K562 (cell line): ENCODE measurements at places on chromosomes 2 and 18.
A peak's percentile ranks its signal among the peaks of the same experiment; 100 is the strongest.

DNA sequence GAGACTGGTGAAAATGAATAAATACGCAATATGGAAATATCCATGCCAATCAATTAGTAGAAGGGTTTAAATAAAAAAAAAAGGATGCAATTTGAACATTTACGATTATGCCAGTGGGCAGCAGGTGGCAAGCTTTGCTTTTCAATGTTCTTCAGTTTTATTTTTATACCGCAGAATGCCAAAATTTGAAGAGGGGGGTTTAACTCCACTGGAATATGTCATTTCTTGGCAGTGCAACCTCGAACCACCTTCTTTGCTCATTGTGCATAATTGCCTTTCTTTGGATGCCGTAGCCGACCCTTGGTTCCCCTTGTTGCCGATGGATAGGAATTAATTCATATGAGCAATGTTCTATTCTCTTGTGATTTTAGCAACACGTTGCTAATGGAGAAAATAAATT is 88.0 kb downstream of the LTBP1 start:
- H3K36me3 ChIP-seq: no peaks in the 10 kb centered on the region
- H3K27ac ChIP-seq: no peak overlapping the region
- no peaks in the 10 kb centered on the region for H3K27me3 ChIP-seq
- no peak for DNase-seq

GRCh38 chr2:62704654-62705006 is 883 bp upstream of the EHBP1 start:
- peak overlapping the region; percentile 57 for H3K4me3 ChIP-seq
- no peak for DNase-seq
- H3K27ac ChIP-seq: peak overlapping the region; percentile 69

- H3K27me3 ChIP-seq: no peaks in the 10 kb centered on the region
- DNase-seq: no peak
- H3K4me3 ChIP-seq: no peak overlapping the region
- H3K27ac ChIP-seq: no peak overlapping the region
These were observed 1626.3 kb upstream of the CELF4 start for GRCh38 chr18:39191931-39192330.

- no peaks in the 10 kb centered on the region for H3K27me3 ChIP-seq
- no peak overlapping the region for H3K4me3 ChIP-seq
- no peak overlapping the region for H3K27ac ChIP-seq
- no peak for DNase-seq
- no peaks in the 10 kb centered on the region for H3K36me3 ChIP-seq
These were observed 146.3 kb downstream of the GCA start for GRCh38 chr2:162490052-162490717.

DNA sequence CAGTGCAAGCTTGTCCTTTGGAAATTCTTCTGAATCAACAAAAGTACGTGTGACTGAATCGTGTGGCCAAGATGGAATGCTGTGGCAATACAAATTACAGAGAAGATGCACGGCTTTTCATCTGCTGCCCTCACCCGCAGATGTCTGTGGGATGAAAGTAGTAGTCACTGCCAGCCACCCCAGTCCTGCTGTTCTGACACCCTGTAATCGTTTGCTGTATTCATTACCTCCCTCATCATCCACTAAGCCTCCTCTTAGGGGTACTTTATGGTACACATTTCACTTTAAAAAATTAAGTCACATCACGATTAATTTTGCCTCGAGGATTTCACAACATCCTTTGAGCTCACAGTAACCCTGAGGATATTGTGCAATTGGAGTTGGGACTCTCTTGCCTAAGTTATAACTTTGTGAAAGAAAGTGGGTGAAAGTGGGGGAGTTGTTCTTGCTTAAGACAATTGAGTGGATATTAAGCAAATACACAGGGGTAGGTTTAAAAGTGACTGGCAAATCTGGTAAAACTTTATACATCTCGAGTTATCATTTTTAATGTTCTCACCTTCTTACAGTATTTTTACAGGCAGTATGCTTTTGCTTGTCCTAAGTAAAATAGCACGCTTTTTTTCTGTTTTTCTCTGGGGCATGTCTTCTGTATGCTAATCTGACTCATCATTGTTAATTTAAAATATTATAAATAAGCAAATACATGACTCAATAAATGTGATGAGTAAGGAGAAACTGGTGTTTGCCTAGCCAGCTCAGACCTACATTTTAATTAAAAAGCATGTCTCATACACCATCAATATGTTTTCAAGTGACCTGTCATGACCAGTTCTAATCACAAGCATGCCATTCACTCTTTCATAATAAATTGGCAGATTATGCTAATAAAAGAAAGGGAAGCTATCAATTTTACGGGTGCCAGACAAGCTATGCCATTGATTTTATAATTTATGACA is 680.9 kb downstream of the IRS1 start:
- H3K4me1 ChIP-seq: no peaks in the 10 kb centered on the region
- H3K4me3 ChIP-seq: no peak overlapping the region
- H3K36me3 ChIP-seq: no peaks in the 10 kb centered on the region
- no peaks in the 10 kb centered on the region for H3K27me3 ChIP-seq
- DNase-seq: no peak

GRCh38 chr18:48139431-48140347 is 209.2 kb upstream of the SMAD2 start:
- peaks cover 23% of the 10 kb centered on the region for H3K27me3 ChIP-seq
- H3K27ac ChIP-seq: no peak overlapping the region
- H3K4me3 ChIP-seq: no peak overlapping the region
- no peak for DNase-seq
- no peaks in the 10 kb centered on the region for H3K4me1 ChIP-seq
- no peaks in the 10 kb centered on the region for H3K36me3 ChIP-seq

DNA sequence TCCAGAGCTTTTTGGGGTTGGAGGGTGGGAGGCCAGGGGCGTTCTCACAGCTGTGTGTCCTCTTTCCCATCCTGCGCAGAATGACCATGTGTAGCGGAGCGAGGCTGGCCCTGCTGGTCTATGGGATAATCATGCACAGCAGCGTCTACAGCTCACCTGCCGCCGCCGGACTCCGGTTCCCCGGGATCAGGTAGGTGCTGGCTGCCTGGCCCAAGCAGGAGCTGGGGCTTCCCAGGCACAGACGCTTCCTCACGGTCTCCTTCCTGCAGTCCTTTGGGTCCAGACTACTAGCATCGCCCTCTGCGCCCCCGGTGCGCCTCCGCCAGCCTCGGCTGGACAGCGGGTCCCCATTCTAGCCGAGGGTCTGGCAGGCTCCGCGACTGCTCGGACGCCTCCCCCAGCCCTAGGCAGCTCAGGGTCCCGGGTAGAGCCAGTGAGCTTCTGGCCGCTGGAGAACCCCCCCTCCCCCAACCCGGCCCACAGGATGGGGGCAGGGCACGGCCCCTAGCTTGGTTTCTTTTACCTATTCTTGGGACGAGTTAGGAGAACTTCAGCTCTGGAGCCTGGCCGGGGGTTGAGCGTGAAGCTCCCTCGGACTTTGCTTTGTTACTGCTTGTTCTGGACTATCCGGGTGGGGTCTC is 756 bp downstream of the ADCYAP1 start:
- H3K27ac ChIP-seq: no peak overlapping the region
- H3K4me3 ChIP-seq: no peak overlapping the region
- peaks cover 52% of the 10 kb centered on the region; the same call in 2 of the 3 replicates for H3K27me3 ChIP-seq
- H3K4me1 ChIP-seq: peaks cover 44% of the 10 kb centered on the region

DNA sequence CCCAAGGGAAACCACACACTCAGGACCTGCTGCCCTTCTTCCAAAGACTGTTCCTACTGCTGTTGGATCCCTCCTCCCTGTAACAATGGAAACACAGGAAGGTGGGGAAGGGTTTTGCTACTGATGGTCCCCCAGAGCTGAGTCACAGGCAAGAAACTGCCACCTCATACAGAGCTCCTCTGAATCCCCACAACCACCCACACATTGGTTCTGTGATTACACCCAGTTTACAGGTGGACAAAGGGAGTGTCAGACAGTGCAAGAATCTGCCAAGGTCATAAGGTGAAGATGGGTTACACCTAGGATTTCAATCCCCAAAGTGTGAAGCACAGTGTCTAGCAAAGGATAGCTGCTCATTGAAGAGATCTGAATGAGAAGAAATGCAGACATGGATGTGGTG is 141.7 kb upstream of the LMAN1 start:
- H3K36me3 ChIP-seq: no peaks in the 10 kb centered on the region
- peaks cover 14% of the 10 kb centered on the region for H3K27me3 ChIP-seq
- no peak overlapping the region for H3K27ac ChIP-seq
- no peak overlapping the region for H3K4me3 ChIP-seq

GRCh38 chr2:11629851-11630250 is 40.1 kb downstream of the NTSR2 start:
- no peak overlapping the region for H3K4me3 ChIP-seq
- DNase-seq: no peak
- no peak overlapping the region for H3K27ac ChIP-seq

DNA sequence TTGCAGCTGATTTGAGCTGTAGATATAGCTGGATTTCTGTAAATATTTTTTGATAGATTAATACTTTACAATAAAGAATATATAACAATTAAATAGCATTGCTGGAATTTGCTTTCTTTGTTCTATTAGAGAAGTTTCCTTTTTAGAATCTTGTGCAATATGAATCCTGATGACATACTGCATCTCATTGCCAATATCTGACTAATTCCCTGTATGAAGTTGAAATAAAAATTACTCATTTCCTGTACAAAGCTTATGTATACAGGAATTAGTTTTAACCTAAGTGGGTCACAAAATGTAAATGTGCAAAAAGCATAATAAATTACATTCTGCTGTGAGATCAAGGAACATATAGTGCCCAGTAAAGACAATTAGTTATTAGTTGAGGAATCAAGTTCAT is 72.8 kb upstream of the TMEFF2 start:
- no peaks in the 10 kb centered on the region for H3K27me3 ChIP-seq
- no peaks in the 10 kb centered on the region for H3K4me1 ChIP-seq
- H3K4me3 ChIP-seq: no peak overlapping the region
- no peaks in the 10 kb centered on the region for H3K36me3 ChIP-seq
- H3K27ac ChIP-seq: no peak overlapping the region

GRCh38 chr2:175887776-175888175 is 114.3 kb downstream of the LNPK start:
- no peaks in the 10 kb centered on the region for H3K4me1 ChIP-seq
- H3K4me3 ChIP-seq: no peak overlapping the region
- H3K27ac ChIP-seq: no peak overlapping the region
- H3K27me3 ChIP-seq: peaks cover 24% of the 10 kb centered on the region
- no peaks in the 10 kb centered on the region for H3K36me3 ChIP-seq

DNA sequence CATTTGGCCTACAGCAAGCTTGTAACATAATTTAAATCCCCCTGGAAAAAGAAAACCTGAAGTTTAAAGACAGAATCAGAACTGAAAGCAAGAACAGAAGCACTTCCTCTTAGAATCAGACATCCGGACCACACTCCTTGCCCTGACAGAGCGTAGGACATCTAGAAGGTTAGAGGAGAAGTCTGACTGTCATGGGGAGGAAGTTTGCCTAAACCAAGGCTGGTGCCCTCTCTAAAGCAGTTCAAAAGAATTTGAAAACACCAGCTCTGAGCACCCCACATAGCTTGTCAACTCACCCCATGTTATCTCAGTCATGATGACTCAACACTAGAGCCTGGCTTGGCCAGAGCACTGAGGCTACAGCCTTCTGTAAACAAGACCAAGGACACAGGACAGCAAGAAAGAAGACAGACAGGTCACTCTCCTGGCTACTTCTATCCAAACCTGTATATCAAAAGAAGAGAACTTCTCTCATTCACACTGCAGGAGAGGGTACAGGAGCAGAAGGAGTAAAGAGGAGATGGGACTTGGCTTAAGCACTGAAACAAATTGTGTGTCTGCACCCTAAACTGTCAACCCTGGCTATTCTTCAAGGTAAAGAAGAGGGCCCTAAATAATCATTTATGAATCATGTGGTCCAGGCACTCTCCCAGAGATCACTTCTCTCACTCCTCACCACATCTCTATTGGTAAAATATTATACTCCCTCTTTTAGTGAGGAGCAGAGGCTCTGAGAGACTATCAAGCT is 198.6 kb downstream of the MEMO1 start:
- no peak overlapping the region for H3K4me3 ChIP-seq
- peak overlapping the region; percentile 89 for H3K27ac ChIP-seq
- peaks cover 27% of the 10 kb centered on the region for H3K4me1 ChIP-seq
- H3K36me3 ChIP-seq: no peaks in the 10 kb centered on the region

- no peaks in the 10 kb centered on the region for H3K27me3 ChIP-seq
- peaks cover 18% of the 10 kb centered on the region for H3K4me1 ChIP-seq
- no peak for DNase-seq
- H3K4me3 ChIP-seq: peak overlapping the region; percentile 80
- H3K36me3 ChIP-seq: no peaks in the 10 kb centered on the region; the same call in 1 of the 3 replicates
- peak overlapping the region; percentile 96; the same call in 1 of the 3 replicates for H3K27ac ChIP-seq
These were observed 1.4 kb downstream of the UGP2 start for GRCh38 chr2:63843093-63843492.

GRCh38 chr18:33440060-33441043 is at the start of gene CCDC178:
Gene CCDC178 (minus strand): TSS chr18:33440721. CDS start chr18:33412088, 28,633 bp downstream.
- peak; percentile 18 for DNase-seq
- no peaks in the 10 kb centered on the region for H3K4me1 ChIP-seq
- no peak within 1 kb of the TSS for H3K27ac ChIP-seq
- H3K36me3 ChIP-seq: no peaks in the 10 kb centered on the region

DNA sequence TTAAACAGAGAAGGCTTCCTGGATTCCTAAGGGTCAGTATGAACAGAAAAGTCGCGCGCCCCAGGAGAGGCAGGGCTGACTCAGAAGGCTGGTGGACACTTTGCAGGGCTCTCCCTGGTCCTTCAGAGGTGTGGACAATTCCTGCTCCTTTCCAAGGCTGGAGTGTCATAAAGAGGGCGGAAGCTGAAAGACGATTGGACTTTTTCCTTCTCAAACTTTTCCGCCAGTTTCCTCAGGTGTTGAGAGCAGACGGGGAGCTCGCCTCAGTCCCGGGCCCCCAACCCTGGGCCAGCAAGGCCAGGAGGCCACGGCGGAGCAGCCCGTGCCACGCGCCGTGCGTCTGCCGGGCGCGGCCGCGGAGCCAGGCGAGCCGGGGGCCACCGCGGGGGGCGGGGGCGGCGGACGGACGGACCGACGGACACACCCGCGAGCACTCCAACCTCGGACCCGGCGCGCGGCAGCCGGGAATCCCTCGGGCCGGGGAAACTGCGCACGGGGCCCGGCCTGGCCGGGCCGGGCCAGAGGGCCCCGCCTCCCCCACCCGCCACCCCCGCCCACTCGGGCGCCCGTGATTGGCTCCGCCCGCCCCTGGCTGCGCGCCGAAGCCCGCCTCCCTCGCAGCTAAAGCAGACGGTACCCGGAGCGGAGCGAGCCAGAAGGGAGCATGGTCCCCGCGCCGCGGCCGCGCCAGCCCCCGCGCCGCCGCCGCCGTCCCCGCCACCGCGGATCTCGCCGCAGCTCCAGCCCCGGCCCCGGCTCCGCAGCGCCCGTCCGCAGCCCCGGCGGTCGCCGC is at the start of gene KLHL29:
TSS of gene KLHL29 (plus strand) at position 629 of the 793 bp plus-strand sequence. CDS start 177,018 bp downstream, outside the sequence.
- peaks cover 11% of the 10 kb centered on the region; the same call in 2 of the 3 replicates for H3K27me3 ChIP-seq
- H3K27ac ChIP-seq: no peak within 1 kb of the TSS
- H3K4me3 ChIP-seq: no peak within 1 kb of the TSS; the same call in 1 of the 2 replicates
- DNase-seq: peak; percentile 91
- H3K4me1 ChIP-seq: no peaks in the 10 kb centered on the region

- H3K36me3 ChIP-seq: no peaks in the 10 kb centered on the region
- no peak overlapping the region for H3K4me3 ChIP-seq
- DNase-seq: no peak
- no peaks in the 10 kb centered on the region for H3K4me1 ChIP-seq
These were observed 69.8 kb downstream of the CDH19 start for GRCh38 chr18:66534110-66534509.

GRCh38 chr18:26862084-26862483 is 3.4 kb downstream of the AQP4 start:
- no peaks in the 10 kb centered on the region for H3K4me1 ChIP-seq
- no peak for DNase-seq
- H3K4me3 ChIP-seq: no peak overlapping the region
